ENCODE measurements at places on chromosomes 2 and 18. TPM values are rescaled to one million over a fixed set of nuclear protein-coding genes. Genes with fewer than 3 reads are reported as not detected.

Gene ALPG
- total RNA-seq, result not detected

Gene CHPF
- total RNA-seq, result 687 TPM

Gene CBLN2
- not detected for total RNA-seq

Gene EVA1A
- total RNA-seq, result 39.2 TPM

Gene ZNF396
- 0.65 TPM for total RNA-seq

Gene LRATD1
- 0.30 TPM for total RNA-seq

Gene ASAP2
- total RNA-seq, result 79.5 TPM

Gene RNF125
- total RNA-seq, result not detected

Gene FEV
- total RNA-seq, result not detected

Gene GKN1
- total RNA-seq, result not detected

Gene EML6
- total RNA-seq, result 1.7 TPM

Gene C18orf54
- 8.6 TPM for total RNA-seq

Gene CDH2
- 523 TPM for total RNA-seq

Gene ATP6V1C2
- under 0.01 TPM for total RNA-seq

Gene ANKRD30B
- not detected for total RNA-seq

Gene C2orf68
- total RNA-seq, result 11.1 TPM

Gene WDCP
- total RNA-seq, result 13.5 TPM

Gene KCNG3
- total RNA-seq, result not detected

Gene EFEMP1
- 180 TPM for total RNA-seq

Gene GREB1L
- 0.30 TPM for total RNA-seq

Gene SLC38A11
- 0.23 TPM for total RNA-seq

Gene UGT1A5
- total RNA-seq, result not detected

Gene RND3
- 325 TPM for total RNA-seq

Gene PSME4
- total RNA-seq, result 61.1 TPM

Gene RPRM
- not detected for total RNA-seq

Gene AP1S3
- 12.6 TPM for total RNA-seq

Gene SGPP2
- not detected for total RNA-seq

All from smooth muscle cell of the umbilical artery (primary cell).